ENCODE measurements at places on chromosomes 6 and 20.
A peak's percentile ranks its signal among the peaks of the same experiment; 100 is the strongest.

DNA sequence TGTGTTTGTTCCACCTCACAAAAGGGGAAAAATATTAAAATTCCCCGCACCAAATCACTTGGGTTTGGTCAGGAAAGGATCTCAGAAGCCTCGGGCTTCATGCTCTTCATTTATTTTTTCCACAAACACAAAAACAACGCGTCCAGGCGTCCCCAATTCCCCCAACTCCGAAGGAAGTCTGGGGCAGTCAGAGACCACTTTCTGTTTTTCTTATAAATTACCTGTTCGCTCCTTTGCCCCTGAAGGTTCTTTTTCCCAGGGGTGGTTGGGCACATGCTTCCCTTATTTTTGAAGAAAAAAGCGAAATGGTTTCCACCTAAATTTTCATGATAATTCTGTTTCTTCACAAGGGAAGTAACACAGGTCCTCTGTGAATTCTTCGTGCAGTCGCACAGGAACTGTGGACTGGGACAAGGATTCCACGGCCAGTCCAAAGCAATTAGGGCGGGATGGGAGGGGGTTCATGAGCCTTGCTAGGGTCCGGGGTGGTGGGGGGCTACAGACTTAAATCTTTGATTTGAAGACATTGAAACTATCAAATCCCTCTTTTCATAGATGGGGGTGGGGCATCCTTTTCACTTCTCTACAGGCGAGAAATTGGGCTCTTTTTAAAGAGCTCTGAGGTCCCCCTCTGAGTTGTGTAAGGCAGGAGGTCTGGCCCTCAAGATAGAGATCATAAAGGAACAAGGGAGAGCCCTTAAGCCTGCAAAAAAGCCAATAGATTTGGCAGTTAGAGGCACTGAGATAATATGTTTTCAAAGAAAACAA lies 30.5 kb upstream of the HFE start:
- no peak for DNase-seq

DNA sequence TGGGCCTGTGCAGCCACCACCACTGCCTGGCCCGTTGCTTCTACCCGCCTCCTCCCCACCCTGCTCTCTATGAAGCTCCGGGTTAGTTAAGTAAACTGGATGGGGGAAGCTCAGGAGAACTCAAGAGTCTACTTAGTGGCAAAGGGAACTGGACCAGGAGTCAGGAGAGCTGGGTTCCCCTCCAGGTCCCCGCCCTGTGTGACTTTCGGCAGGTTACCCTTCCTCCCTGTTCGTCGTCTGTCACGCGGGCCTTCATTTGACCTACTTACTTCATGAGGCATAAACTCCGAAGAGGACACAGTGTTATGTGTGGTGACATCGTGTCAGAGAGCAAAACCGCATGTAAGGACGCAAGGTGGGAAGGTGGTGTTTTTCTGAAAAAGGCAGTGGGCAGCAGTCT lies 75.3 kb downstream of the TCP11 start:
- no peak for DNase-seq

GRCh38 chr20:3972161-3972560 lies 43.2 kb downstream of the RNF24 start:
- no peak for DNase-seq

DNA sequence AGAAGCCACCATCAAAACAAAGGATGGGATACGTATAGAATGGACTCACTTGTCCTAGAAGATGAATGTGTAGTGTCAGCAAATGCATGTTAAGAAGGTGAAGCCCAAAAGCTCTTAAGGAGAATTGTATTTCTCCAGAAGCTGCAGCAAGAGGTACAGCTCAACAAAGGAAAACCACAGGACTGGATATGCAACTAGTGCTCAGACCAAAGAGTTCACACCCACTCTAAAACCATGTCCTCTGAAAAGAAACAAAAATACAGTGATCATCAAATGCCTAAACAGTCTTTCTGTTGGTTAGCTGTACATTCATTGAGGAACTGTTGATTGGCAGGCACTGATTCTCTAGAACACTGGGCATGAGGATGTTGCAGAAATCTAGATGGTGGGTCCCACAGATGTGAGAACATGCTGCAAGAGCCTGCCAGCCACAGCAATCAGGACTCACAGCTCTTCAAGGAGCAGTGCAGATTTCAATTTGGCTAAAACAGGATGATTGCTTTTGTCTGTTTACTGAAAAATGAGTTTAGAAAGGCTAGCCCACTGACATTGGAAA lies 94.6 kb downstream of the COL9A1 start:
- no peak for DNase-seq

GRCh38 chr6:144378437-144378836 lies 93.3 kb downstream of the UTRN start:
- DNase-seq, result no peak

DNA sequence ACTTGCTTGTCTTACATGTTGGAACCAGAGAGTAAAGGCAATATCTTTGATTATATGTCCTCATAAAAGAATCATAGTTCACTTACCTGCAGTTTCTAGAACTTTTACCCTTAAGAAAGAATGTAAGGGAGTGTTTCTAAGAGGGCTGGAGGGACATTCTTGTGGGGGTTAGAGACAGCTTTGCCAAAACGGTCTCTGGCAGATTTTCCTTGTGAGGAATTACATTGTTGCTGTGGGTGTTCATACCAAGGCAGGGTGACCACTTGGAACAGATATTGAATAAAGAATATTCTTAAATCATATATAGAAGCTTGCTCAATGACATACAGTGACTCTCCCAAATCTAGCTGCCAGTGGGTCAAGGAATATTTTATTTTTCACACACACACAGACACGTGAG lies 517.6 kb upstream of the SOX4 start:
- no peak for DNase-seq

GRCh38 chr6:126945150-126945685 lies 173.3 kb upstream of the RSPO3 start:
- DNase-seq, result no peak

DNA sequence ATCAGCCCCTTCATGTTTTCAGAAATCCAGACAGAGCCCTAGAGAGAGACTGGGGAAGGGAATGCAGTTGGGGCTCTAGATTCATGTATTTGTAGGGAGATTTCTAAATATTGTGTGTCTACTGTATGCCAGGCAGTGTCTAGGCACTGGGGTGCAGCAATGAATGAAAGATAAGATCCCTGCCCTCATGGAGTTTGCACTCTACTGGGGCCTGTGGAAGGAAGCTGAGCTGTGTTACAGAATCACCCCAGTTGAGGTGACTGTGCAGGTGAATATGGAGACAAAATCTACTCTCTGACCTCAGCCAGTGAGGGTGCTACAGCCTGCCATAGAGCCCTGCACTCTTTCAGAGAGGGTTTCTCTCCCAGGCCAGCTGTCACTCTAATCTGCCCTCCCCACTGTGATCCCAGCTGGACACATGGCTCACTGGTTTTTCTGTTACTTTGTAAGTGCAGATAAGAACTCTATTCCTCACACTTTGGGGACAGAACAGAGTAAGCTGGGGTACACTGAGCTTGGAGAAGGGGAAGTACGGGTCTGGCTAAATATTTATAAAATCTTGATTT lies 69.2 kb upstream of the E2F3 start:
- DNase-seq, result no peak

- DNase-seq, result no peak
Observed at GRCh38 chr20:13418263-13419229, 197.5 kb downstream of the ISM1 start.

DNA sequence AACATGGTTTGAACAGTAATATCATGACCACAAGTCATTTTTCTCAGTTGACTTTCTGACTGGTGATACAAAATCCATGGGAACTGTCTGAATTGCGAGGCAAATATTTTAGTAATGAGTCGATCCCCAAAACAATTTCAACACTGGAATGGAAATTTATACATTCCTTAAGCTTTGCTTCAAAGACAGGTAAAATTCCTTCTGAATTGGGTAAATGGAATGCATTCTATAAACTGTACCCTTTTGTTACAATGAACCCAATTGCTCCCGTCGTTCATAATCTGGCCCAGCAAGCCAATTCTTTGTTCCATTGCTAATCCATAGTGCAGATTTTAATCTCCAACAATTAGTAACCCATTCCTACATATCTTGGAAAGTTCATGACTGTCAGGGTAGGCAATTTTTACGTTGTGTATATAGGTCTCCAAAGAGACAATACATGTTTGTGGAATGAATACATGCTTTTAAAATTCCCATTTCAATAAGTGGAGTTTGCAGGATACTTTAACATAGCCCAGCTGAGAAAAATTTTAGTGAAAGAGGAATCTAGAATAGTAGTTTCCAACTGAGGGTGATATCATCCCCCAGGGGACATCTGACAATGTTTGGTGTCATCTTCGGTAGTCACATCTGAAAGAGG lies 32.7 kb downstream of the CYP24A1 start:
- DNase-seq, result no peak

DNA sequence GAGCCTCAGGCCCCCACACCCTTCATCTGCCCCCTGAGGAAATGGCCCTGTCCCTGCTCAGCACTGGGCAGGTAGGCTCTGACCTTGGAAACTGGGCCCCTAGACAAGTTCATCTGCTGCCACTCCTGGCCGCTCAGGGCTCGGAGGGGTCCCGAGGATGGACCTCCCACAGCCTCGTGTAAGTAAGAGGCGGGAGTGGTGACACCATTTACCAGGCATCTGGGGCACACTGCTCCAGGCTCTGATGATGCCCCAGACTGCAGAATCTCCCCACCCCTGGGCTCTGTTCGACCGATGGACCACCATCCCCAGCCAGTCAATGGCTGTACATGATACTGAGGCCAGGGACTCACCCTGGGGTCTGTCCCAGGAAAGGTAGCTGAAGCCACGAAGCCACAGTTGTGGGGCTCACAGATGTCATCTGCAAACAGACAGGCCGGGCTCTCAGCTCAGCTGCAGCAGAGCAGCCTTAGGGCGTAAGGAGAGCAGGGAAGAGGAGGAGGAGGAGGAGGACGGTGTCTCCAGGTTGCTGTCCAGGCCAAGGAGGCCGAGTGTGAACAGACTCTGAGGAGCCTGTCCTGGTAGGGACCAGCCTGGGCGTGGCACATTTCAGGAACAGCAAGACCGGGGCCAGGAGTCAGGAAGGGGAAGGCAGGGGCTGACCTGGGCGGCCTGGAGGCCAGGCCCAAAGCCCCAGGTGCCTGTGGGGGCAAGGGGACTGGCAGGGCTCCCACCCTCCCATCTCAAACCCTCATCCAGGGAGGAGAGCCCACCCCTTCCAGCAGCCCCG lies 300.4 kb downstream of the TAF4 start:
- no peak for DNase-seq

GRCh38 chr6:119138906-119139541 lies 60.6 kb upstream of the FAM184A start:
- no peak for DNase-seq

GRCh38 chr6:6643398-6643797 lies 54.9 kb downstream of the LY86 start:
- no peak for DNase-seq

DNA sequence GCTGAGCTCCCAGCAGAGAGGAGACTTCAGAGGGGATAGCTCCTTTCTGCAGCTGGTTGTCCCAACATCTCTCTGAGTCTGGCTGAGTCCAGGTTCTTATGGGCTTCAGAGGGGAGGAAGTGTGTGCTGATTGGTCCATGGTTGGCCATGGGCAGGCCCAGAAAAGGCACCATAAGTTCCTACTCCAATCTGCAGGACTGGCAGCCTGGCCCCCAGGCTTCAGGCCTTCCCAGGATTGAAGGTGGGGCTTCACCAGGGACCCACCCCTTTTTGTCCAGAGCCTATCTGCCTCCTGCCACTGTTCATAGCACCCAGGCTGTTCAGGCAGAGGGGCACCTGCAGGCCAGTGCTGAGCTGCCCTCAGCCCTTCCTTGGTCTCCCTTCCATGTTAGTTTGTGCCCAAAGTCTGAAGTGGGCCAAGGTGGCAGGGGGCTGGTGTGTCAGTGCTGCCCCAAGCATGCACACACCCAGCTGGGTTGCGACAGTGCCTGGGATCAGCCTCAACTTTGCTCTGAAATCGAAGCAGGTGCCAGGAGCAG lies 21.6 kb upstream of the TOP1 start:
- no peak for DNase-seq

GRCh38 chr20:53842301-53843099 lies 227.9 kb downstream of the BCAS1 start:
- no peak for DNase-seq

DNA sequence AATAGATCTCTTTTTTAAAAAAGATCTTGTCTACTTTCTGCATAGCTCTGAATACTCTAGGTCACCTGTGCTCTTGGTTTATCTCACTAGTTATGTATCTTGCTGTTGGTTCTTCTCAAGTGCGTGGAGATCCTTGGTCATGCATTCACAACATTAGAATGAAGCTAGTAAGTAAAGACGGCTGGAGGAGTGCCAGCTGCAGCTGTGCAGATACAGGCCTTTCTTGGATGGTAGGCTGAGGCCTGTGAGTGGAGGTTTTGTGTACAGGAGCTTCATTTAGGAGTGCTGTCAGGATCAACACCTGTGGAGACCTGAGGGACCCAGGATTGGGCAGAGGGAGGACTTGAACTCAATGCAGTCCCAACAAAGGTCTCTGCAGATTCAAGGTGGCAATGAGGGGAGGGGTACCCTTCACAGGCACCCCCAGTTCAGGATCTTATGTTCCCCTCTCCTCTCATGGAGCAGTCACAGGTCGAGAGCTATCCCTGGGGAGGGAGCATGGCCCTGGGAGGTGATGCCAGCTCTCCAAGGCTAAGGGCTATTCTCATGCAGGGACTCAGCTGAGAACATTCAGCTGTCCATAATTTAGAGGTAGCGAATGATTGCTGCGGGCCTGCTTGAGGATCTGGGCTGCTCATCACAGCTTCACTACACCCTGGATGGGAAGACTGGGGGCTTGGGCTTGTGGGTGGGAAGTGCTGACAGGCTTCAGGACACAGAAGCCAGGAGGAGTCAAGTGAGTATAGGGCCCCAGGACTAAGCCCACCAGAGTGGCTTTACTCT lies 98.9 kb upstream of the ENPP5 start:
- DNase-seq, result no peak

DNA sequence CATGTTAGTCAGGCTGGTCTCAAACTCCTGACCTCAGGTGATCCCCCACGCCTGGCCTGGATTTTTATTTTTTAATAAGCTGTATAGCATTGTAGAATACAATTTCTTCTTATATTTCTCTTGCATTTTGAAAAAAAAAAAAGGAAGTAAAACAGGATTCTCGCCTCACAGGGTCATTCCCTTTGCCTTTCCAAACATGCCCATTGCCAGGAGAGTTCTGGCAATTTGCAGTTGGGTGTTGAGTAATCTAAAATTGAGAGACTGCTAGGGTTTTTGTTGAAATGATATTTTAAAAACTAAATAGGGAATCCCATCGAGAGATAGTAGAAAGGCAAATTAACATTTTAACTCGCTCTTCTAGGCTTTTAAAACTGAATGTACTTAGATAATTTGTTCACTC lies 196.1 kb downstream of the JARID2 start:
- DNase-seq, result no peak

- DNase-seq, result peak; percentile 24
Observed at GRCh38 chr20:11891077-11891775, 26.5 kb upstream of the BTBD3 start.

GRCh38 chr20:407953-408842 lies at the start of gene RBCK1:
Gene RBCK1, plus strand, starts transcription at chr20:408299. Its CDS starts 459 bp downstream, at chr20:408758.
- peak; percentile 87 for DNase-seq

DNA sequence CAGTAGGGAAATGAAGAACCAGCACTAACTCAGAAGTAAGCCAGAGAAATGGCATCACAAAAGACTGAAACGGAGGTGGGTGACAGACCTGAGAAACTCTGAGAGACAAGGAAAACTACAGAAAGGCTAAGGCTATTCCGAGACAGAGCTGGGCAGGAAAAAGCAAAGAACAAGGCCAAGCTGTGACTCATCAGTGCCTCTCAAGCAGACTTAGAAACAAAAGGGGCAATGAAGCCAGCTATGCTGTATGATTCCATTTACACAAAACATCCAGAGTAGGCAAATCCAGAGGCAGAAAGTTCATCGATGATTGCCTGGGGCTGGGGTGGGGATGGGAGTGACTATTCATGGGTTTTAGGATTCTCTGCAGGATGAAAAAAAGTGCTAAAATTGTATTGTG lies 50.0 kb downstream of the SLC23A2 start:
- no peak for DNase-seq

- no peak for DNase-seq
Observed at GRCh38 chr6:148775161-148775560, 28.3 kb downstream of the UST start.
